ENCODE measurements at places on chromosomes 4 and X.

- DNase-seq: no peak
These were observed 39.5 kb downstream of the NSD2 start for GRCh38 chr4:1910643-1911042.

DNA sequence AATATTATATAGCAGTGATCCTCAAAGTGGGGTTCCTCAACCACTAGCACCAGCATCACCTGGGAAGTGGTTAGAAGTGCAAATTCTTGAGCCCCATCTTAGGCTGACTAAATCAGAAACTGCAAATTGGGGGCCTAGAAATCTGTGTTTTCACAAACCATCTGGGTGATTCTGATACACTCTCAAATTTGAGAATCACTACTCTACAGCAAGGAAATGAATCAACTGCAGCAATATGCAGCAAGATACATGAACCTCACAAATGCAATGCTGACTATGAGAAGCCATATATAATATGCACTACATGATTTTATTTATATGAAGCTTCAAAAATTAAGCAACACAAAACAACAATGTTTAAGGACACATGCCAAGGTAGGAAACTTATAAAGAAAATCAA, 36.2 kb upstream of the IRS4 start:
- no peak for DNase-seq

GRCh38 chr4:161555689-161556660, 607.8 kb downstream of the FSTL5 start:
- no peak for DNase-seq

DNA sequence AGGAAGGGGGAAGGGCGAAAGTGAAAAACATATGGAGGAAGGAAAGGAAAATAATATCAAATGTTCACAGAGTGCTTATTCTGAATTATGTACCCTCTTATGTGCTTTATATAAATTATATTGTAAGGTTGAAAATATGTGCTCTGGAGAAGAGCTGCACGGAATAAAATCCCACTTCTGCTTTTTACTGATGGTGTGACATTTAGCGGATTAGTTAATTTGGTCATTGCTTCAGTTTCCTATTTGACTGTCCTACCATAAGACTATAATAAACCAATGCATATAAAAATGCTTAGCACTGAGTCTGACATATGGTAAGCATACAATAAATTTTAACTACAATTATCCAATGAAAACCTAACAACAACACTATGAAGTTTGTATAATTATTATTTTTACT, 86.2 kb downstream of the NPFFR2 start:
- DNase-seq: no peak

DNA sequence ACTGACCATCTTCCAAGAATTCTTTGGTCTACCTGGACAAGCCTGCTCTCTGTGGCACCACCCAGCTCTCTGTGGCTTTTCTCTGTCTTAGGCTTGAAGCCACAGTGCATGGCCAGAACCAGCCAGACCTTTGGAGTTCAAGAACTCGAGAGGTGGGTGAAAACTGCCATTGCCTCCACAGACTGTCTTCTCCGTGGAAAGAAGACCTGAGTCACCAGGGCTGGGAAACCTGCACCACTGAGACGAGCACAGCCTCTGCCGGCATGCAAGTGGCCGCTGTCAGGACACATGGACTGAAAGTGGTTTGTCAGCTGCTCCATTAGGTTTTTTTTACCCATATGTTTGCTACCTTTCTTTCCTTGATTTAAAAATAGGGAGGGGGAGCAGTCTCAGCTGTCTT, 74.5 kb downstream of the MGST2 start:
- DNase-seq: no peak

DNA sequence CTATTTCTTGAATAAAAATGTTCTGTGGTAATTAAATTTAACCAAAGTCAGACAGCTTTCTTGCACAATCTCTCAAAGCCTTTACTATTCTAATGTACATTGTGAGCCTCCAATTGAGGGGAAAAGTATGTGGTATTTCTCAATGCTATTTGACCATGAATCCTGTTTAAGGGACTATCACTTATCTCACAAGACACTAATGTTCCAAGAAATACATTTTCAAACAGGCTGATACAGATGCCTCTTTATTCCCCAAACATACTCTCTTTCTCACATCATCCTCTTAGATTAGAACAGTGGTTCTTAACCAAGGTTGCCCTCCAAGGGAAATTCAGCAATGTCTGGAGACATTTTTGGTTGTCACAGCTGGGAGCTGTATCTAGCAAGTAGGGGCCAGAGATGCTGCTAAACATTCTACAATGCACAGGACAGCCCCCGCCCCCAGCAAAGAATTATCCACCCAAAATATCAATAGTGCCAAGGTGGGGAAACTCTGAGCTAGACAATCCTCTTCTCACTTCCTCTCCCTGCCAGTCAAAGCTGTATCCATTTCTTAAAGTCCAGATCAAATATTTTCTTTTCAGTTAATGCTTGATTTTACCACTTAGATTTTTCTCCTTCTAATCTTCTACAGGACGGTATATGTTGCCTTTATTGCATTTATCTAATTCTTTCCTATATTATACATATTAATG, 129.2 kb upstream of the TRIM2 start:
- no peak for DNase-seq

GRCh38 chrX:96721354-96721753, 36.7 kb downstream of the DIAPH2 start:
- no peak for DNase-seq

DNA sequence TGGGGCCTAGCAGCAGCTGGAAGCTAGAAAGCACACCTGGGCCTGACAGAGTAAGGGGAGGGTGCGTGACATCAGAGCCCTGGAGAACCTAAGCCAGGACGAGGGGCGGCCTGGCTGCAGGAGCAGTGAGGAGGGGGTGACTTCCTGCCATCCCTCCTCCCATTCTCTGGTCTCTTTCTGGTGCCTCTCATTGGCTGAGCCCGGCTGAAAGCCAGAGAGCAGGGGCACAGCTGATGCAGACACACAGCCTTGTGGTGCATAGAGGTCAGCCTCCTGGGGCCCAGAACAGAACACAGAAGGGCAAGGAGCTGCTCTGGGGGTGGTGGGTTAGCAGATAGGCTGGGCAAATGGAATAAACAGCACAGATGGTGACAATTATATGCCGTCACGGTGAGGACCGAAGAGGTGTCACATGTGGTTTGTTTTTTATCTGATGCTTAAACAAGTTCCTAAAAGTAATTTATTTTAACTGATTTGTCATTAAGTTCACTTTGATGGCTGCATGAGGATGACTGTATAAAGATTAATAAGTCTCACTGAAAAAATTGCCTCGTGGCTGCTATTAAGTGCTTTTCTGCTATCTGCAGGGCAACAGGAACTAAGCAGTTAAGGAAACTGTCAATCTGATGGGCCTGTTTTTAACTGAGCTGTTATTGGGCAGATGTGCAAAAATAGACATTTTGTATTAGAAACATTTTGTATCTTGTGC, 102.0 kb downstream of the FNIP2 start:
- no peak for DNase-seq

- no peak for DNase-seq
These were observed 450.8 kb upstream of the BOD1L1 start for GRCh38 chr4:14078326-14078725.

GRCh38 chr4:98203332-98204235, 57.6 kb upstream of the RAP1GDS1 start:
- DNase-seq: no peak

GRCh38 chr4:153204247-153204671, at the start of gene TRIM2:
Gene TRIM2 (plus strand): TSS chr4:153204443. CDS start chr4:153204531, 88 bp downstream.
- DNase-seq: peak; percentile 70

DNA sequence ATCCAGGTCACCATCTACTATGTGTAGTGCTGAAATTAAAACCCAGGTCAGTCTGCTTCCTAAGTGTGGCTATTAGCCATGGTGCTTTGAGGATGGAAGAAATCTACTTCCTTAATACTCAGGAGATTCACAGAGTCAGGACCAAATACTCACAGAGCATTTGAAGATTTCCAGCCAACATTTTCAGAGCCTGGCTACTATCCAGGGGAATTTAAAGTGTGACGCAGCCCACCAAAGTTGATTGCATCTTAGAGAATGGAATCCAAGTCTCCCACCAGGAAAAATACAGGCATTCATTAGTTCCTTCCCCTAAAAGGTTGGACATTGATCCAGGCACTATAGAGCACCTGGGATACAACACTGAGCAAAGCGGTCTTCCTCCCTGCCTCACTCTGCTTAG, 83.8 kb downstream of the HS3ST1 start:
- DNase-seq: no peak

GRCh38 chr4:115119804-115120352, 6.5 kb upstream of the NDST4 start:
- DNase-seq: no peak

GRCh38 chr4:9812501-9813340, 31.3 kb downstream of the DRD5 start:
- DNase-seq: no peak

DNA sequence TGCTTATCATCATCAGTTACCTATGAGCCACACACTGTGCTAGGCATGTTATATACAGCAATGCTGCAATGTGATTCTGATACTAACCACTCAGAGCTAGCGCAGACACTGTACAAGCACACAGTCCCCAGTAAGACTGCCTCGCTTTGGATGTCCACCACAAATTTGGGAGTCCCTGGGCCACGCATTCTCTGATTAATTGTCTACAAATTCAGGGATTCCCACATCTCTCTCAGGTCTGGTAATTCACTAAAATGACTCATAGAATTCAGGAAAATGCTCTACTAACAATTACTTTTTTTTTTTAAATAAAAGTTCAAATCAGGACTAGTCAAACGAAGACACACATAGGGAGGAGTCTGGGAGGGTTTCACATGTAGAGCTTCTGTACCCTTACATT, 652.1 kb upstream of the AADAT start:
- no peak for DNase-seq

GRCh38 chr4:165464813-165465381, 86.1 kb downstream of the CPE start:
- no peak for DNase-seq

GRCh38 chr4:187612301-187612700, 383.3 kb upstream of the ZFP42 start:
- DNase-seq: no peak
